ENCODE measurements at places on chromosomes 2 and 18.

DNA sequence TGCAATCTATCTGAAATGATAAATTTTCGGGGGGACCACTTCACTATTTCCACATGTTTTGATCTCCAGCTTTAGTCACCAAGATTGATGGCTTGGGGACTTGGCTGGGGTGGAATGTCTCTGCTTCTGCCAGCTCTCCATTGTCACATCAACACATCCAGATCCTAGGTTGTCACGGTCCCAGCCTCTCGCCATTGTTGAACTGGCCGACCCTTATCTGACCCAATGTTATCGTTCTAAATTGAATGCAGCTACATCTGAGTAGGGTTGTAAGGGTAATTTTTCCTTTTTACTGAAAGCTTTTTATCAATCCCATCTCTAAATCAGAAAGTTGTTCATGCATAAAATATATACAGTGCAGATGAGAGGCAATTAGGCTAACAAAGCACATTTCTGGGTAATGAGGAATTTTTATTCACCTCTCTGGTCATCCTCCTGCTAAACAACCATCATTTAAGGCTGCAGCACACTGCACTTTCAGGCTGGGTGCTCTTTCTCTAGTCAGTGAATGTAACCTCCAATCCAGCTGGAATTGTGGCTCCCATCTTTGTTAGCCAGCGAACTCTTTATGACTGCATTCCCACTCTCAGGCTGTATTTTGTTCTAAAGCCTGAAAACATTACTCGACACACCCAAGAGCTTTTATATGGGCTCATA lies 128.2 kb downstream of the COL4A4 start:
- no peak for DNase-seq

GRCh38 chr18:10182009-10182624 lies 268.3 kb downstream of the VAPA start:
- no peak for DNase-seq

DNA sequence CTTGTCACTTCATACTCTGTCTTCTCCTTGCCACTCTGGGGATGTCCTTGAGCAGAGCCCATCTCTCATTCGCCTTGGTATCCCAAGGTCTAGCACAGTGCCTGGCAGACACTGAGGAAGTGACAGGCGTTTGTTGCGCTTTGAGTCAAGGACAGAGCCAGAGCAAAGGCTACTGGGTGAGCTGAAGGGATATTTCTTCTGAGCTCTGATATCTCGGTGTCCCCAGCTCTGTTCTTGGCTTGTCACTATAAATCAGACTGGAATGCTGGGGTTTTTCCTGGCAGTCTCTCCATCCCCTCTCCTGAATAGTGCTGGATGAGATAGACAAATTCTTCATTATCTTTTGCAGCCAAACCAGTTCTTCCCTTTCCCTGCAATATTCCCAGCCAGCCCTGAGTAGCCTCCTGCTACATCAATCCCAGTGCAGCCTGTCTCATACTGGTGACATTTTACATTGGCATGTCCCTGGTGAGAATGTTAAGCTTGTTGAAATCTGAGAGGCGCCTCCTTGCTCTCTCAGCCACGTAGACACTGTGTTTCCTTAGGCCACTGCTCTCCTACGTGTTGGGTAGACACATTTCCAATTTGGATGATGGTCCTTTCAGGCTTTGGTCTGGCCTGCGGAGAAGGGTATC lies 61.7 kb downstream of the CTIF start:
- DNase-seq = no peak

GRCh38 chr2:45859682-45860081 lies 208.2 kb downstream of the PRKCE start:
- DNase-seq = no peak

GRCh38 chr2:105873721-105874120 lies 129.0 kb downstream of the NCK2 start:
- DNase-seq = peak; percentile 55

DNA sequence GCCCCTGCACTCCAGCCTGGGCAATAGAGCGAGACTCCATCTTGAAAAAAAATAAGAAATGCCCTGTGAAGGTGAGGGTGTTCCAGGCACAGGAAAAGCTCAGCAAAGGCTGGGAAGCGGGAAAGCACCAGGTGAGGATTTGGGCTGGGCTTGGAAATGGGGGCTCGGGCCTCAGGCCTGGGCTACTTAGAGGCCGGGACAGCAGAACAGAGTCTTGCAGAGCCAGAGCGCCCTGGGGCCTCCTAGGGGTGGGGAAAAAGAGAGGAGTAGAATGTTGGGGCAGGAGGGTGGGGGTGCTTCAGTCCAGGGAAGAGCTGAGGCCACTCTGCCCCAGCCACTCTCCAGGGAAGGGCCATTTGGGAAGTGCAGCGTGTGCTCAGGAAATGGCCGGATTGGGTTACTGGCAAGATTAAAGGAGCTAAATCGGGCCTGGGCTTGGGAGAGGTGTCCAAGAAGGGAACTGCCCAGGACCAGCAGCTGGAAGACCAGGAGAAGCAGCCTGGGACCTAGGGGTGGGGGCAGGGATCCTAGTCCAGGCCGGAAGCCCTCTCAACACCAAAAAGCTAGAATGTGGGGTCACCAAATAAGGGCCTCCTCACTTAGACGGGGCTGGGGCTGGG lies 13.8 kb upstream of the DES start:
- DNase-seq = no peak

All from RWPE1 (cell line).